ENCODE measurements at places on chromosomes 1 and 21. TPM values are rescaled to one million over a fixed set of nuclear protein-coding genes. Genes with fewer than 3 reads are reported as not detected.
A peak's percentile ranks its signal among the peaks of the same experiment; 100 is the strongest.

DNA sequence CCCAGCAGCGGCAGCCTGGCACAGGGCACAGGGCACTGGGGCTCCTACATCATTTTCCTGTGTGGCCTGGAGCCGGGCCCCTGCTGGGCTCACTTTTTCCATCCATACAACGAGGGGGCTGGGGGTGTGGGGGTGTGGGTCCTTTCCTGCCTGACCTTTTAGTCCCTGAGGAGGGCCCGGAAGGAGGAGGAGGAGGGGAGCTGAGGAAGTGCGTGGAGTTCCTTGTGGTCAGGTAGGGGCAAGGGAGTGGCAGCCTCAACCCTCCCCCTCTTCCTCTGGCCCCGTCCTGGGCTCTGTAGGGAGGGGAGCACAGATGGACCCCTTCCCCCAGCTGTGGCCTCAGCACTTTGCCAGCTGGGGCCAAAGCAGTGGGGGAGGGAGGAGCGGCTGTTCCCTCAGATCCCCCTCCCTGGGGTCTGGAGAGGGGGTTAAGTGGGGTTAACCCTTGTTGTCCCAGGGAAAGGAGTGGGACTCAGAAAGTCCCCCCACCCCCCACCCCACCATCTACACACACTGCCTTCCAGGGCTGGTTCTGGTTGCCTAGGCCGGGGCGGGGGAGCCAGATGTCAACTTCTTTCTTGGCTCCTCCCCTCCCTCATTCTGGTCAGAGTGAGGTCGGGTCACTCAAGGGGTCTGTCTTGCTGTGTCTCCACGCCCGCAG is 5.7 kb downstream of the NTRK1 start:
- peak; percentile 26 for DNase-seq

DNA sequence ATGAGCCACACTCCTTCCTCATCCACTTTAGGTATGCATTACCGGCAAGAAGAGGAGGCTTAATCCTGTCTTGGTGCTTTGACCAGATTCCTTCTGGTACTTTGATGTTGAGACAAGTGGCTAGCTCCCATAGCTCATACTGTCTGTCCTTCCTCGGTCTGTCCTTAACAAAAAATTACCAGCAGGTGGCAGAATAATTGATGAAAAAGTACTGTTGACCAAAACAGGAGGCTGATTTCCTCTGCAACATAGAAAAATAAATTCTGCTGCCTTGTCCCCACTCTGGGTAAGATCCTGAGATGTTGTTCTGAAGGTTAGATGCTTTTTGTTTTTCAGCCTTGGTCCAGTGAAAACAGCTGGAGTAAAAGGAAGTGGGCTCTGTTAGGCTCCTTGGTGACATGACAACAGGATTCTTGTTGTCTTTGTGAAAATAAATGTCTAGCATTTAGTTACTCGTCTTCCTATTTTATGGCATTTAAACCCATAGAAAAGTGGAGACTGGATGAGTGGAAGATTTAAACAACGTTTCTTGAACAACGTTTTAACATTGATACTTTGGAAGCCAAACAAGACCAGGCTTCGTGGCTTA is 11.2 kb upstream of the HJV start:
- DNase-seq, result no peak

DNA sequence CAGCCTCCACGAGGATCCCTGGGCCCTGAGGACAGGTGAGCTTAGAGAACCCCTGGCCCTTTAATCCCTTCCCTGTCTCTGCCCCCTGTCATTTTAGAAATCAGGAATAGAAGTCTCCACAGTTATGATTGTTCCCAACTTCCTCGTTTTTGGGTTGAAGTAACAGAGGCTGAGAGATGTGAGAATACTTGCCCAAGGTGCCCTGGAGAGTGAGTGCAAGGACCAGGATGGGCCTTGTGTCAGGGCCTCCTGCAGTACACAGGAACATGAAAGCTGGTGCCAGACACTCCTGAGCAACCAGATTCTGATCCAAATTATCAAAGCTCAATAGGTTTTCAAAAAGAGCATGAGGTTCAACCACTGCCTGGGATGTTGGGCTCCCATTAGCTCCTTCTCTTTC is 10.1 kb downstream of the HLX start:
- DNase-seq, result no peak

DNA sequence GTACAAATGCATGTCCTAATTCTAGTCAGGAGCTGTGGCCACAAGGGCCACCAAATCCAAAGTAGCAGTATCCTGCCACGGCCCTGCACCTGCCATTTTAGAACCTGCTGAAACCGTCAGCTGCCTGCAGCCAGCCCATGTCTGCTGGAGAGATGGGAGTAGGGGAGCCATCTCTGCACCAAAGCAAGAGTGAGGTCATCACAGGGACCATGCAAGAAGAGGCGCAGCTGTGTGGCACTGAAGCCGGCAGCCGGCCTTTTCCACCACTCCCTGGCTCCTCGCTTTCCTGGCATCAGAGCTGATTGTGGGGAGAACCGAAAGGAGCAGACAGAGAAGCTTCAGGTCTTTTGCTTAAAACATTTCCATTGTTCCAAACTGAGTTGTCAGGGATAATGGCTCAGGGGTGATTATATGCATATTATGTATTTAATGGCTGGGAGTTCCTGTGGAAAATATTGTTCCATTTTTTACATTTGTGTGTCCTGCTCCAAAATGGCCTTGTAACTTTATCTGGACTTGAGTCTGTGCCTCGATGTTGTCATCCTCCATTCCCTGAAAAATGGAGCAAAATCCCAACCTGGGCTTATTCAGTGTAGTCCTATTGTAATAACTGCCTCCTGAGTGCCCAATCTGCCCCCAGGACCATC is 18.7 kb upstream of the NBL1 start:
- no peak for DNase-seq

DNA sequence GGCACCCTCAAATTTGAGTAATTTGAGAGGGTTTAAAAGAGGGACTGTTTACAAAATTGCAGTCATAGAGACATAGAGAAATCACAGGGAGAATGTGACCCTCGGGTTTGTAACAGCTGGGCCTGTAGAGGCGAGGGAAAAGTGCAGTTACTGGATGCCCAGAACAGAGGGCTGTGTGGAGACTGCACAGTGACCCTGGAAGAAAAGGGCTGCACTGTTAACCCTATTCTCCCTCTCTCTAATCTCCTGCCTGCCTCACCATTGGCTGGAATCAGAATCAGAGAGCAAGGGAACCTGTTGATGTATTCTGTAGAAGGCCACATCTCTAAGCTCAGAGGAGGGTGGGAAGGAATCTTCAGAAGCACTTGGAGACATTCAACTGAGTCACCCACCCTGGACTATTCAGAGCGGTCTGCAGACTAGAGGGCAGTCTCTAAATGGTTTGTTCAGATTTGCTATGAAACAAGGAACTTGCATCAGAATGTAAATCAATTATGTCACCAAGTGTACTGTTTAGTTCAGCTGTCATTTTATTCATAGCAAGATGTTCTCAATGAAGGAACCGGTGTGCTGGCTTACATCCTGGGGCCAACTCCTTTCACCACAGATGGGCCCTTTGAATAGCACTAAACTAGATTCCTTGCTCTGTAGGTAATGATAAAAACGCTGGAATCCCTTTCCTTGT is 132.2 kb upstream of the HOOK1 start:
- DNase-seq, result no peak

Gene C1orf53
- 0.55 TPM for total RNA-seq

Measured in activated CD4-positive, alpha-beta memory T cell treated with anti-CD3 and anti-CD28 coated beads, Interleukin-2, amount 10 ng/mL, durations not matched to agents 7 days and 5 days (primary cell).